ENCODE measurements at places on chromosomes 1 and 21.

DNA sequence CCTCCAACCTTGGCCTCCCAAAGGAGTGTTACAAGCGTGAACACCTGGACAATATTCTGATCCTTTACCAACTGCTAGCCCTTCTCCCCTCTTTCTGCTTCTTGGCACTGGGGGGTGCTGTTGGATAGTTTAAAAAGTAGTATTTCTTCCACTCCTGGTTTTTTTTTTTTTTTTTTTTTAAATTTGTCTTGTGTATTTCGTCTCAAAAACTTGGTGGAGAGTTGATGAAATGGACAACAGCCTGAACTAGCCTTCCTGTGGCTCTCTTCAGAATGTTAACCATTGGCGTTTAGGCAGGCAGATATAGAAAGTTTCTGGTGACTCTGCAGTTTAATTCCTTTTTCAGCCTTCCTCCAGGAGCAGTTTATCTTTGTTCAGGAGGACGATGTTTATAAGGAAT lies 69.7 kb upstream of the USP24 start:
- no peak for DNase-seq

- no peak for DNase-seq
Measured at GRCh38 chr1:168613691-168614231, 37.4 kb downstream of the XCL1 start.

DNA sequence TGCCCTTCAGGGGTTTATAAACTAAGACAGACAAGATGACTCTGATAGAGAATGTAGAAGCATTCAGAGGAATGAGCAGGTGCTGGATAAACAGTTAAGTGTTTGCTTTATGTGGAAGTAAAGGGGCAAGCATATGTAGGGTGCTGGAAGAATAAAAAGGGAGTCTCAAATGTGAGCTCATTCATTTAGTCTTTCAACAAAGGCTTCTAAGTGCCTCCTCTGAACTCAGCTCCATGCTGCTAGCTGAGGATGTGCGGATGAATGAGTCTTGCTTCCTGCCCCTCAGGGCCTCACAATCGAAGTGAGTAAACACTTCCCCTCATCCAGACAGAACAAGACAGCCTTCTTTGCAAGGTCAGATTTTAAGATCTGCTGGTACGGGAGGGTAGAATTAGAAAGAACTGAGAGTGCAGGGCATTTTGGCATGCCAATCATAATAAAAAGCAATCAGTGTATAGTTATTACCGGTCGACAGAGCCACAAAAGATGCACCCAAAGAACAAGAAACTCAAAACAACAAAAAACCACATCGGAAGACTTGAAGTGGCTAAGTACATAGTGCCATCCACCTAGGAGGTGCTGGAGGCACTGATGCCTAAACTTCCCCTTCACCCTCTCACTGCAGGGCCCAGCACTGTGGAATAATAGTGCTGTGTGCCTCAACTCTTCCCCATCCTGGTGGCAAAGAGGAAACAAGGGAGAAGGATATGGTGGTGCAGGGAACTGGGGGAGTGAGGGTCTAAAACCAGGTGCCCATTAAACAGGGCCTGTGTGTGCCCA lies 69.8 kb downstream of the TNR start:
- DNase-seq, result no peak

DNA sequence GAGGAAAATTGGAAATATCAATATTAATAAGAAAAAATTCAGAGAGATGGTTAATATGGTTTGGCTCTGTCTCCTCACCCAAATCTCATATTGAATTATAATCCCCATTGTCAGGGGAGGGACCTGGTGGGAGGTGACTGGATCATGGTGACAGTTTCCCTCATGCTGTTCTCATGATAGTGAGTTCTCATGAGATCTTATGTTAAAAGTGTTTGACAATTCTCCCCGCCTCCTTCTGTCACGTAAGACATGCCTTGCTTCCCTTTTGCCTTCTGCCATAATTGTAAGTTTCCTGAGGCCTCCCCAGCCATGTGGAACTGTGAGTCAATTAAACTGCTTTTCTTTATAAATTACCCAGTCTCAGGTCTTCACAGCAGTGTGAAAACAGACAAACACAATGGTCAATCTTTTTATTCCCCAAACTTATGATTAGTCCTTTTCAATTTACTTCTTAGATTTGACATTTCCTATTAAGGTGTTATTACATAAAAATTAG lies 11.0 kb downstream of the EGLN1 start:
- DNase-seq, result no peak

- no peak for DNase-seq
Measured at GRCh38 chr1:39654291-39654690, 14.8 kb upstream of the HEYL start.

DNA sequence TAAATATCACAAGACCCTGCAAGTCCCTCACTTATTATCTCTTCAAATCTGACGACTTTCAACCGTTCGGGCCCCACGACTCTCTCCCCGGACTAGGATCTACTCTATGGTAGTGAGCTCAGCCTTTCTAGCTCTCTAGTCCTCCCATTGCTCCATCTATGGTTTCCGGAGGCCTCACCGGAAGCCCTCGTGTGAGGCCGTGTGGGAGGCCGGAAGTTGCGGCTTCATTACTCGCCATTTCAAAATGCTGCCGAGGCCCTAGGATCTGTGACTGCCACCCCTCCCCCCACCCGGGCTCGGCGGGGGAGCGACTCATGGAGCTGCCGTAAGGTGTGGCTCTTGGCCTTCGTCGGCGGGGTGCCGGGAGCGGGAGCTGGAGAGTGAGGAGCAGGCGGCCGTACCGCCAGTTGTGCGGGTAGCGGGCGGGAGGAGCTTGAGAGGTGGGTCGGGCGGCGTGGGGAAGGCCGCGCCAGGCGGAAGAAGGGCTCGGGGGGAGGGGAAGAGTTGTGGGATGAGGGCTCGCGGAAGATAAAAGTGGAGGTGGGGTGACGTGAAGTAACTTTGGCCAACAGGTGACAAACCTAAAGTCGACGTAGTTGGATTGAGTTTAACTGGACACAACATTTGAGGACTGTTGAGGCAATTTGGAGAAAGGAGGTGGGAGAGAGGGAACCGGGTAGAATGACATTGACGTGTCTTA lies at the start of gene MDM4:
TSS of gene MDM4 (plus strand) at position 227 of the 700 bp plus-strand sequence. CDS start 9,113 bp downstream, outside the sequence.
- peak; percentile 97 for DNase-seq

- DNase-seq, result no peak
Measured at GRCh38 chr1:7418442-7419080, 352.5 kb upstream of the VAMP3 start.

DNA sequence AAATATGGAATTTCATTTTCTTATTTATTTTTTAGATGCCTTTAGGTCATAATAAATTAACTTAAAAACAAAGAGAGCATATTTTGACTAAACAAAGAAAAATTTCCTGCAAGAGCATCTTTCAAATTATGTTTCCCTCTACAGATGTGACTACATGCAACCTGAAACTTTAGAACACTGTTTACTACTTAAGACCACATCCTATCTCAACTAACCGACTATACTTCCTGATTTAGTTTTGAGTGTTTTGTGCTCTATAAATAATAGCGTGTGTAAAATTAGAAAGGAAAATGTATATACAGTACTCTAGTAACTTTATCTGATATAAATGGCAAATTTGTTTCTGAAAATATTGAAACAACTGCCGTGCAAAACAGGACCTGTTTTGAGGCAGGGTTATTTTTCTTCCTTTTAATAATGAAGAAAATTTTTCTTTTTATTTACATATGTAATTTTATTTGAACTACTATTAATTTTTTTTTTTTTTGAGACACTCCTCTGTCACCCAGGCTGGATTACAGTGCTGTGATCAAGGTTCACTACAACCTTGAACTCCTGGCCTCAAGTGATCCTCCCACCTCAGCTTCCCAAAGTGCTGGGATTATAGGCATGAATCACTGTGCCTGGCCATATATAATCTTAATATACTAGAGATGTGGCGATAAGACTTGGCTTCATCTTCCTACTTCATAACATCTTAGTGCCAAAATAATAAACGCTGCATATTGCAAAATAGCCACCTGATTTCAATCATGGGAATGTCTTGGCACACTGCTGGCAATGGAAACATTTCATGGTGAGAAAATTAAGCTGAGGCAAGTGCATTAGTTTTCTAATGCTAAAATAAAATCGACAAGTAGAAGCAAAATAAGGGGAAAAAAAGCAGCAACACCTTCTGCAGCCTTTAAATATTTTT lies 12.3 kb downstream of the ZRANB2 start:
- DNase-seq, result peak; percentile 47

GRCh38 chr1:162144268-162144667 lies 74.8 kb downstream of the NOS1AP start:
- DNase-seq, result no peak

DNA sequence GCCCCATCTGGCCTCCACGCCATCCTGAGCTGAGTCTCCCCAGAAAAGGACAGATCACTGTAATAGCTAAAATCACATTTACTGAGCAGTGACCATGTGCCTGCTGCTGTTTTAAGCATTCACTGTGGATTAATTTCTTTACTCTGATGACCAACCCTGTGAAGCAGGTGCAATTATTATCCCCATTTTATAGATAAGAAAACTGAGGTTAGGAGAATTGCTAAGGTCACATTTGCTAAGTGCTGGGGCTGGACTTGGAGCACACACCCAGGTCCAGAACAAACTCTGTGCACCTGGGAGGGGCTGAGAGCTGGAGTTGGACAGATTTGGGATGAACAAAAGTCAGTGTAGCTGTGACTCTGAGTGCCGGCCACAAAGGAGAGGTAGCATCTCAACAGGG lies 58.0 kb downstream of the SDC3 start:
- DNase-seq, result no peak

- no peak for DNase-seq
Measured at GRCh38 chr21:27082431-27083010, 115.6 kb upstream of the ADAMTS5 start.

DNA sequence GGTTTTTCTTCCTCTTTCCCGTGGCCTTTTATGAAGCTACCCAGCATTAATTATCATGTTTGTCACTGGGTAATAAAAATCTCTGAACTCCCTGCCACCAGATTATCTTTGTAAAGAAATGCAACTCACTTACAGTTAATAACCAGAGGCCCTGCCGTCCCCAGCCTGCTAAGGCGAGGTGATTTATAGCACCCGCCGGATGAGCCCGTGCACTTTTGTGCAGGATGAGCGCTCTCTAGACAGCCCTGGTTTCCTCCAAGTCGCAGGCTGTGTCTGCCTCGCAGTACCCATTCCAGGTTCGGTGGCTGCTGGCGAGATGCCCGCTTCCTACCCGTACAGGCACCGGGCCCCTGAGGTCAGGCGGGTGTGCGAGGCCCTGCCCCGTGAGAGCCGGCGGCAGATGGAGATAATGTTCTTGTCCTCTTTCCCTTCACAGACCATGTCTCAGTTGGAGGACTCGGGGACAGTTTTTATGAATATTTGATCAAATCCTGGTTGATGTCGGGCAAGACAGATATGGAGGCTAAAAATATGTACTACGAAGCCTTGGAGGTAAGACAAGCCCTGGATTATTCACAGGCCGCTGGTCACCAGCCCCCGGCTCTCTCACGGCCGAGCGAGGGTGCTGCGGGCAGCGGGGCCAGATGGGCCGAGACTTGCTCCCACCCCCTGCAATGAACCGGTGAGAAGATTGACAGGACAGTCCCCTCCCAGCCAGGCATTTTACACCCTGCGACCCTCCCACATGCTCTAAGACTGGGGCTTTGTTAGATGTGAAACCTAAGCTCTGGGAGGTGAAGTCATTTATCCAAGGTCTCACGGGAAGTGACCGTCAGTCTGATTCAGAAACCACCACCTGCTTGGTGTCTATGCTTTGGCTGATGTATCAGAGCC lies 28.5 kb upstream of the SELENON start:
- no peak for DNase-seq

- no peak for DNase-seq
Measured at GRCh38 chr1:65079941-65080340, 68.1 kb upstream of the AK4 start.

DNA sequence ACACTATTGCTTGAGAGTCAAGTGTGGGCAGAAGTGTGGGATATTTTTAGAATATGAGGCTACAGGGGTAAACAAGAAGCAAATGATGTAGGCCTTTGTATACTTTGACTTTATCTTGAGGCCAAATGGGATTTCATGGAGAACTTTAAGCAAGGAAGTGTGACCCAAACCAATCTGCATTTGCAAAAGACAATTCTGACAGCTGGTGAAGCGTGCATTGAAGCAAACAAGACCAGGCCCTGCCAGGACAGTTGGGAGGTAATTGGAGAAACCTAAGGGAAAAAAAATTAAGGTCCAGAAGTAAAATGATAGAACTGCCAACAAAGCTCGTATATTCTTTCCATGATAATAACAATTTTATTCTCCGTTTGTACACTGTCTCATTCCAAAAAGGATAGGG lies 168.3 kb downstream of the TM2D1 start:
- DNase-seq, result no peak

DNA sequence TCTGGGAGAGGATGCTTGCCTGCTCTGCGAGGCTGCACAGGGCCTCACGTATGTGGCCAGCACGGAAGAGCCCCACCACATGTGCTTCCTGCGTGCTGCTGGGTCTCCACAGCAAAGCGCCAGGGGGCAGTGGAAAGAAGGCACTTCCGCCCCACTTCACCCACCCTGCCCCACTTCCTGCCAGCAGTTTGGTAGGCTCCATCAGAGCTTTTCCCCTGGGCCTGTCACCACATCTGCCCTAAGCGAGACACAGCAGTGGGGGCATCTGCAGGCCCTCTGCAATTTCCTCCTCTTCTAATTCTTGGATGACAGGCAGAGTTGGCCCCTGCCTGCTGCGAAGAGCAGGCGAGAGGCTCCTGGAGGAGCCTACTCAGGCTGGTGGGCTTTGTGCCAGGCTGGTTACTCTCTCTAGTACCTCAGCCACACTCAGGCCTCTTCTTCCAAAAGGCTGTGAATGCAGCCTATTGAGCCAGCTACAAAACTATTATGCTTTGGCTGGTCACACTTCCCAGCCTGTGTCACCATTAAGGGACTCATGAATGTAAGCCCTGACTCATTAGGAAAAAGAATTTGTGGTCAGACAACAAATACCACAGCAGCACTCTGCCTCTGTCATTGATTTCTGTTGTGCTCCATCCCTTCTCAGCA lies 25.0 kb downstream of the CD244 start:
- peak; percentile 94 for DNase-seq

- no peak for DNase-seq
Measured at GRCh38 chr1:40197656-40198055, 36.5 kb downstream of the RLF start.

DNA sequence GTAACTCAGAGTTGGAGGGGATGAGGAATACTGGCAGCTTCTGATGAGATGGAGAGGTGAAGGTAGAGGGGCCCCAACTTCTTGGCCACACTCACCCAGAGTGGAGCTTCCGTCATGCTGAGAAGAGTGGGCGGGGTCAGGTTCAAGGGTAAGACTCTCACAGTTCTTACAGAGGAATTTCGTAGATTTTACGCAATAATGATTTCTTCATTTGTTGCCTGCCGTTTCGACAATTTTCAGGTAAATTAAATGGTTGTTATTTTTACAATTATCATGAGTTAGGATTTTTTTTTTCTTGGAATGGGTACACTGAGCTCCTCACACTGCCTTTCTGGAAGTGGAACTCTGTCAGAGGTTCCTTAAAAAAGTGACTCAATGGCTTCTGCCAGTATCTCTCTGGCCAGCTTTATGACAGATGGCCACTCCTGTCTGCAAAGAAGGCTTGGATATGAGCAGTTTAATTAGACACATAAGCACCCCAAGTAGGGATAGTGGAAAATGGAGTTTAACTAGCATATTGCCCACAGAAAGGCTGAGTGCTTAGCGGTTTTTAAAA lies 13.8 kb upstream of the NLRP3 start:
- DNase-seq, result no peak

Measured in activated CD4-positive, alpha-beta T cell treated with anti-CD3 and anti-CD28 coated beads, Interleukin-2, amount 50 U/mL, for 16 hours (primary cell).